ENCODE measurements at places on chromosomes 4 and X.

GRCh38 chr4:185232370-185232769 is 23.0 kb downstream of the SNX25 start:
- no peak for DNase-seq

DNA sequence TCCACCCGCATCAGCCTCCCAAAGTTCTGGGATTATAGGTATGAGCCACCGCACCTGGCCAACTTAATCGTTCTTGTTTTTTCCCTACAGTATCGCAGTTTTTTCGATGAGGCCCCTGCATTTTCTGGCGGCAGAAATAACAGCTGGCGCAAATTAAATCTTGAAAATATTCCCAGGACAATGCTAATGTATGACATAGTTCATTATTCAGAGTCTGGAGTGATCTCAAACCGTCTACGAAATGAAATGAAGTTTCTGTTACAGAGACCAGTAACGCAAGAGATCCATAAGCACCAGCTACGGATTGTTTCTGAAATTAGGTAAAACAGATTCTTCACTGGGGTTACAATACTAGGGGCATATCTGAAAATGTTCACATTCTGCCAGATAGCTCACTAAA is 27.3 kb downstream of the CXorf58 start:
- DNase-seq = no peak

DNA sequence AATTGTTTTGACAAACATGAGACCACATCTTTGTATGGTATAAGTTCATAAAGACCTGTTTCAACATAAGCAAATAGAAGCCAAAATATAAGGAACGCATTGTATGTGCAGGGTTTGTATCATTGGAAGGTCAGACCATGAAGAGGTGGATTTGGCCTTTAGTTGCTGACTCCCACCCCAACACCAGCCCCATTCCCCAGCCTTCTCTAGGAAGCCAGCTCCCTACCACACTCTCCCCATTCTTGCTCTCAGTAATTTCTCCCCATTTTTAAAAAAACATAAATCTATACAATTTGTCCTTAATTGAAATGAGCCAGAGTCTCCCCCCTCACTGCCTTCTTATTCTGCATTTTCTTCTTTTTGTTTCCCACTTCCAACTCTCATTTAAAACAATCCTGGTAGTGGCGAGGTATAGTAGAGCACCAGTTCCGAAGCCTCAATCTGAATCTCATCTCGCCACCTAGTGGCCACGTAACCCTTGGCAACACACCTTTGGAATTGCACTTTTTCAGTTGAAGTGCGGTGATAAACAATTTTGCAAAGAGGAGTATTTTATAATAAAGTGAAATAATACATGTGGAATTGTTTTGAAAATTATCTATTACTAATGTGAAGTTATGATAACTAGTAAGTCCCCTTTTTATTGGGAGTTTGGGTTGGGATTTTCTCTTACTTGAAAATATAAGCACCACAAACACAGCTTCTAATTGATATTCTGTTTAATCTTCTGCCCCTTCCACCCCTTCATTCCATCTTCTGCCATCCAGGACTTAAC is 126.6 kb downstream of the ASB9 start:
- no peak for DNase-seq

DNA sequence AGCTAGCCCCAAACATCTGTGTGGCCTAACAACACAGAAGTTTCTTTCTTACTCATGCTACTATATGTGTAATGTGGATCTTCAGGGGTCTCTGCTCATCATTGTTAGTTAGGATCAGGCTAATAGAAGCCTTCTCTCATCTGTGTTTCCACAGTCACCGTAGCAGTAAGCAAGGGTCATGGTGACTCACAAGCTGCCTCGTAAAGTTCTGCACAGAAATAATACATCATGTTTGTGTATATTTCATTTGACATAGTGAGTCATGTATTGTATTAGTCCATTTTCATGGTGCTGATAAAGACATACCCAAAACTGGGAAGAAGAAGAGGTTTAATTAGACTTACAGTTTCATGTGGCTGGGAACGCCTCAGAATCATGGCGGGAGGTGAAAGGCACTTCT is 38.7 kb downstream of the SLC4A4 start:
- no peak for DNase-seq

GRCh38 chrX:12137951-12138360 is 317 bp upstream of the FRMPD4 start:
- DNase-seq = no peak

DNA sequence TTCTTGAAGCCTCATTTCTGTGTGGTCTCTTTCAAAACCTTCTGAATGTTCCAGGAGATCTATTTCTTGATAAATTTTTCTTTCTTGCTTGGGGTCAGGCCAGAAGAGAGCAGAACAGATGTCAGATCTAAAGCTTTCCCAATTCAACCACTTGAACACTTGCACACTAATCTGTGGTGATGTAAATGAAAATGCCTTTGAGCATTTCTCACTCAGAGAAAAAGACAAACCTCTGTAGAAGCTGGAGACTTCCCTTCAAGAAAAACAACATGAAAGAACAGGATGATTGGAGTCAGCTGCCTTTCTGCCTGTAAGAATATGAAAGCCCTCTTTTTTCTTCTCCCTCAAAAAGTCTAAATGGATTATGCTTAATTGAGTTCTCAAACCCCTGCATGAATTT is 11.2 kb downstream of the IGFBP7 start:
- no peak for DNase-seq

GRCh38 chr4:160872491-160872890 is 1291.3 kb downstream of the FSTL5 start:
- no peak for DNase-seq

DNA sequence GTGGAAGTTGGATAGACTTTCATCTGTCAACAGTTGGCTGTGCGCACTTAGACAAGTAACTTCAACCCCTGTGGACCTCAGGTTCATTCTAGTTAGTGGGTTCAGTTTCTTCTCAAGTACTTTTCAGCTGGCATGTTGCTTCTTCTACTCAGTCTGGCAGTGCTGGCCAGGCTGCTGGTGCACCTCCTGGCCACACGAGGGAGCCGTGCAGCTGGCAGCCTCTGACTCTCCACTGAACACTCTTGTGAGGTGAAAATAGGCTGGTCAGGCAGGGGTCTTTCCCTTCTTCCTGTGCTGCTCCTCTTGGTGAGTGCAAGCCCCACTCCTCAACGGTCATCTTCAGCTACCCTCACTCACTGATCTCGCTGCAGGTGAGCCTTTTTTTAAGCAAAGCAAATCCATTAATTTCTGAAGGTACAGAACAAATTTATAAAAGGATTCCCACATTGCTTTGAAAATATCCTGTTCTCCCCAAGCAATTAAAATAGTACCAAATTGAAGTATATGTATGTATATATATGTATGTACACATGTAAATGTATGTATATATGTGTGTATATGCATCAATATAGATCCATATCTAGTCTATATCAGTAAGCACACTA is 30.6 kb downstream of the LONRF3 start:
- DNase-seq = no peak

GRCh38 chr4:81605271-81605670 is 133.6 kb upstream of the RASGEF1B start:
- no peak for DNase-seq

GRCh38 chr4:132063829-132064228 is 1085.3 kb upstream of the PCDH10 start:
- no peak for DNase-seq

GRCh38 chrX:33339219-33339618 is 127.9 kb upstream of the DMD start:
- no peak for DNase-seq

GRCh38 chr4:148053298-148054003 is 321.6 kb downstream of the ARHGAP10 start:
- no peak for DNase-seq

GRCh38 chr4:54104907-54105306 is 4.9 kb downstream of the GSX2 start:
- no peak for DNase-seq

- no peak for DNase-seq
Observed at GRCh38 chr4:96642490-96642889, 802.6 kb downstream of the PDHA2 start.

DNA sequence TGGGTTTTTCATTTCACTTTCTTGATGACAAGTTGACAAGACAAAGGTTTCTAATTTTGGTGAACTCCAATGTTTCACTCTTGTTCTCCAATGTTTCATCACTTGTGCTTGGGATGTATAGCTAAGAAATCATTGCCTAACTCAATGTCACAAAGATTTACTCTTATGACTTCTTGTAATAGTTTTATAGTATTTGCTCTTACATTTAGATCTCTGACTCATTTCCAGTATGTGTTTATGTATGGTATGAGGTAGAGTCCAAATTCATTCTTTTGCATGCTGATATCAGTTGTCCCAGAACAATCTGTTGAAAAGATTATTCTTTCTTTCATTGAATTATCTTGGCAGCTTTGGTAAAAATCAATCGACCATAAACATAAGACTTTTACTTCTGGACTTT is 12.2 kb upstream of the NWD2 start:
- no peak for DNase-seq

DNA sequence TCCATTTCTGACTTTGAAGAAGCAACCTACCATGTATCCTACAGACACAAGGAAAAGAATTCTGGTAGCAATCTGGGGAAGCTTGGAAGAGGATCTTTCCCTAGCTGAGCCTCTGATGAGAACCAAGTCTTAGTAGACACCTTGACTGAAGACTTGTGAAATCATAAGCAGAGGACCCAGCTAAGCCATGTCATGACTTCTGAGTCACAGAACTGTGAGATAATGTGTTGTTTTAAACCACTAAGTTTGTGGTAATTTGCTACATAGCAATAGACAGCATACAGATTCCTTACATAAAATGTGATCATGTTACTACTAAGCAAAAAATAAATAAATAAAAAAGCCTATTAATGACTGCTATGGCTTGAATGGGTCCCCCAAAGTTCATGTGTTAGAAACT is 71.3 kb upstream of the ANKRD50 start:
- DNase-seq = no peak

- no peak for DNase-seq
Observed at GRCh38 chr4:166363198-166363597, 490.2 kb downstream of the TLL1 start.

- DNase-seq = no peak
Observed at GRCh38 chrX:153864561-153865320, 21.2 kb downstream of the L1CAM start.

- DNase-seq = no peak
Observed at GRCh38 chrX:73412930-73413329, 33.9 kb upstream of the CDX4 start.

Data from vagina (tissue), 2 donors.